ENCODE measurements at places on chromosomes 12 and 14.

DNA sequence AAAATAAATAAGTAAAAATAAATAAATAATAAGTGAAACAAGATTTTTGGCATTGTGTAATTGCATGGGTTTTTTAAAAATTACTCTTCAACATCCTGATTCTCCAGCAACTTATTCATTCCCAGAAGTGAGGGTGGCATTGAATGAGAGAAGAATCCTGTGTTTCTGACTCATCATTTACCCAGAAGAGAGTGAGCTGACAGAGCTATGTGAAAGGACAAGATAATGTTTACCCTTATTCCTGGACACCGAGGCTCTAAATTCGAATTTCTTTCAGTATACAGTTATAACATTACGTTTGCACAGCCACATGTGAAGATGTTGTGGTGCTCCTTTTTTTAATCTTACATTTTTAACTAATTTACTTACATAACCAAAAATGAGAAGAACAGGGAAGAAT, 36.4 kb downstream of the BBS10 start:
- DNase-seq: no peak

DNA sequence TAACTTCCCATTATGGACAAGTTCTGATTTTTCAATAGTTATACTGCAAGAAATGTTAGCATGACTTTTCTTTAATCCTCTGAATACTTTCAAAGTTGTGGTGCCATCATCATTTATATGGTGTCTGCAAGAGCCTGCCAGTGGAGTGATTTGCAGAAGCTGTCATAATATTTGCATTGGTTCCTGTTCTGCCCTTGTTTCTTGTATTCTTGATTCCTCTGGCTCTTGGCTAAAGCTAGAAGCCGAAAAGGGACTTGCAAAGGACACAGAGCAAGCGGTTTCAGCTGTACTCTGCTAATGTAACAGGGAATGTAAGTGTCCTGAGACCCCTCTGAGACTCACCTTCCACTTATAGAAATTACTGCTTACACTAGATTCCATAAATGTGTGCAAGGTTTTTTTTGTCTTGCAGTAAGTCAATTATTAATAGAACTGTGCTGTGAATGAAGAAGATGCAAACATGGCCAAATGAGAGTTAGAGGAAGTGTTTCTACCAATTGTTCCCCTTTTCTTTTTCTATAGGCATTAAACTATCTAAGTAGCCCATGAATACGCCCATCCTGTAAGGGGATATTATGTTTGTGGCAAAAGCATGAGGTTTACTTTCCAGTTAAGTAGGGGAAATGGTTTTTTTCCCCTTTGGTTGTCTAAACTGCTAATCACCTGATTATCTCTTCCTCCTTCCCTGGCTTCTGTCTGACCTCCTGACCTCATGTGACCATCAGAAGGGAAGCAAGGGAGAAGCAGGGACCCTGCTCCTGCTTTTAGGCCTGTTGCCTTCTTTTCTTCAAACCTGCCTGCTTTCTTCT, 5.3 kb downstream of the DYRK4 start:
- DNase-seq: no peak

- DNase-seq: no peak
These were observed at the start of gene KRT80 for GRCh38 chr12:52191841-52192791. TSS of gene KRT80 (minus strand) at chr12:52192014. CDS start at chr12:52191902, 112 bp downstream.

GRCh38 chr12:123936471-123936870, 36.2 kb downstream of the CCDC92 start:
- no peak for DNase-seq

- DNase-seq: no peak
These were observed 56.4 kb downstream of the RASSF9 start for GRCh38 chr12:85779768-85780167.

GRCh38 chr12:57726884-57727757, 11.4 kb downstream of the AGAP2 start:
- no peak for DNase-seq

DNA sequence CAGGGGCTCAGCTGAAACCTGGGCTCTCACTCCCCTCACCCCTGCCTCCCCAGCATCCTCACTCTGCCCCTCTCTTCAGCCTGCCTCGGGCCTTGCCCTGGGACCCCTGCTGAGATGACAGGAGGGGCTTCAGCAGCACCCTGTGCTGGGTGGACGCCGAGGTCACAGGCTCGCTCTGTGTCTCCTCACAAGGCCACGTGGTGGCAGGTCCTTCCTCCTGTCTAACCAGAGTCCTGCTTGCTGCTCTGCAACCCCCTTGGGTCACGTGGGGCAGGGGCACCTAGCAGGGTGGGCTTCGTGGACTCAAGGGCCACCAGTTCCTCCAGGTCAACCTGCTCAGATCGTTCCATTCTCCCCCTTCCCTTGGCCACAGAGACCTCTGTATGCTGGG, 90.4 kb downstream of the TMEM121 start:
- DNase-seq: no peak

- DNase-seq: no peak
These were observed 170.1 kb upstream of the RTL1 start for GRCh38 chr14:101073598-101073965.
